Tongue (tissue), 3 donors: ENCODE measurements at places on chromosomes 11 and 22. TPM values are rescaled to one million over a fixed set of nuclear protein-coding genes. Genes with fewer than 3 reads are reported as not detected.

E2F8 gene
- 7.3 TPM for total RNA-seq

ART1 gene
- total RNA-seq, result 4.2 TPM

THOC5 gene
- total RNA-seq, result 30.3 TPM

CBLIF gene
- not detected for total RNA-seq

LMO2 gene
- total RNA-seq, result 16.1 TPM

RFPL2 gene
- total RNA-seq, result not detected

DRICH1 gene
- 0.41 TPM for total RNA-seq

SYNGR1 gene
- 20.0 TPM for total RNA-seq

NPAT gene
- 14.8 TPM for total RNA-seq

SHANK3 gene
- 10.1 TPM for total RNA-seq

OR6X1 gene
- total RNA-seq, result not detected

FOLH1 gene
- 6.1 TPM for total RNA-seq

LDLRAD3 gene
- 10.9 TPM for total RNA-seq

SLC15A3 gene
- 8.0 TPM for total RNA-seq

NOX4 gene
- 2.7 TPM for total RNA-seq

SEC14L2 gene
- total RNA-seq, result 1.8 TPM

BATF2 gene
- 0.21 TPM for total RNA-seq

MUC5B gene
- total RNA-seq, result 159 TPM

FAM168A gene
- 28.8 TPM for total RNA-seq

SAMM50 gene
- total RNA-seq, result 59.8 TPM

RAB39A gene
- total RNA-seq, result 0.72 TPM

CRY2 gene
- total RNA-seq, result 72.0 TPM

BIK gene
- 1.0 TPM for total RNA-seq

MMP13 gene
- not detected for total RNA-seq
